ENCODE measurements at places on chromosomes 4 and X.

GRCh38 chr4:11408233-11408967, 20.3 kb downstream of the HS3ST1 start:
- H3K27me3 ChIP-seq, result no peaks in the 10 kb centered on the region
- H3K27ac ChIP-seq, result no peak overlapping the region
- no peaks in the 10 kb centered on the region for H3K4me1 ChIP-seq
- no peak overlapping the region for H3K4me3 ChIP-seq

DNA sequence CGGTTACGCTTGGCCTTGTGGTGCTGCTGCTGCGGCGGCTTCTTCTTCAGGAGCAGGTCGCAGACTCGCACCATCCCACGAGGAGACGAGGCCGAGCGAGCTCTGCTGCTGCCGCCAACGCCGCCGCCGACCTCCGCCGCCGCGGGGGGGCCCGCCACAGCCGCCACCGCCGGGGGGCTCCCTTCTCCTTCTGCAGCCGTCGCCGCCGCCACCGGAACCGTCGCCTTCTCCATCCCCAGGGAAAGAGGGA, 237 bp downstream of the ANKRD17 start:
- H3K27ac ChIP-seq, result peak overlapping the region; percentile 96
- peaks cover 3% of the 10 kb centered on the region for H3K36me3 ChIP-seq
- H3K4me1 ChIP-seq, result peaks cover 9% of the 10 kb centered on the region

GRCh38 chr4:27616166-27616565, 755.5 kb downstream of the STIM2 start:
- H3K4me3 ChIP-seq, result no peak overlapping the region
- no peak for DNase-seq
- H3K36me3 ChIP-seq, result no peaks in the 10 kb centered on the region
- no peaks in the 10 kb centered on the region for H3K4me1 ChIP-seq
- no peaks in the 10 kb centered on the region for H3K27me3 ChIP-seq

GRCh38 chr4:120130786-120131185, 64.1 kb upstream of the MAD2L1 start:
- DNase-seq, result no peak
- H3K4me3 ChIP-seq, result no peak overlapping the region
- H3K27ac ChIP-seq, result no peak overlapping the region
- no peaks in the 10 kb centered on the region for H3K27me3 ChIP-seq
- no peaks in the 10 kb centered on the region for H3K4me1 ChIP-seq

- peaks cover 7% of the 10 kb centered on the region for H3K36me3 ChIP-seq
- H3K4me1 ChIP-seq, result no peaks in the 10 kb centered on the region
- DNase-seq, result peak; percentile 42
- peak overlapping the region; percentile 86 for H3K27ac ChIP-seq
These were observed 762 bp downstream of the PIGA start for GRCh38 chrX:15334561-15334960.

DNA sequence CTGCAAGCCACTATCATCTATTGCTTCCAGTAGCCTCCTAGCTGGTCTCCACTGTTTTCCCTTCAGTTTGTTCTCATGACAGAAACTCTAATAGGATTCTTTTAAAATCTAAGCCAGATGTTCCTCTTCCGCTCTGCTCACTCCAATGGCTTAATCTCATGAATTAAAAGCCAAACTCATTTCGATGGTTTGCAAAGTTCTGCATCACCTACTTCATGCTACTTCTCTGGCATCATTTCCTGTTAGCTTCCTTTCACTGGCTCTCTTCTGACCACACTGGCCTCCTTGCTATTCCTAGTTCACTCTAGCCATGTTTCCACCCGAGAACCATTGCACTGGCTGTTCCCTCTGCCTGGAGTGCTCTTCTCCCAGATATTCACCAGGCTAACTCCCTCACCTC, 102.0 kb upstream of the LSM6 start:
- H3K27me3 ChIP-seq, result peaks cover 12% of the 10 kb centered on the region
- H3K36me3 ChIP-seq, result no peaks in the 10 kb centered on the region
- H3K4me3 ChIP-seq, result no peak overlapping the region
- no peak overlapping the region for H3K27ac ChIP-seq
- H3K4me1 ChIP-seq, result no peaks in the 10 kb centered on the region
- no peak for DNase-seq

- H3K36me3 ChIP-seq, result peaks cover 12% of the 10 kb centered on the region
- no peak overlapping the region for H3K27ac ChIP-seq
- no peak overlapping the region for H3K4me3 ChIP-seq
- no peaks in the 10 kb centered on the region for H3K27me3 ChIP-seq
These were observed 120.1 kb downstream of the MANBA start for GRCh38 chr4:102640669-102641068.

DNA sequence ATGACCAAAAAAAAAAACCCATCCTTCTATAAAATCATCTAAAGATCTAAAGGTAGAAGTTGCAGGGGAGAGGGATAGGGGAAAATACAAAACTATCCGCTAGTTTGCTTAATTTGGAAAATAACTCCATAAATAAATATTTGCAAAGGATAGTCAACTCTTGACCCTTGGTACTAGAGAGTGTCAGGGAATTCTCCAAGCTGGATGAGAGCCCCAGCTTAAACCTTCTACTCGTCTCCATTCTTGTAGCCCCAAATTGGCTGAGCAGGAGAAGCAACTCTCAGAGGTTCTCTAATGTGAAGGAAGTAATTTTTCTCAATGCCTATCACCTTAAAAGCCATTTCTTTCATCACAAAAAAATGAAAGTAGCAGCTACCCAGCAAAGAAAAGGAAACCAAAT, 35.2 kb downstream of the ACSL4 start:
- no peaks in the 10 kb centered on the region for H3K4me1 ChIP-seq
- H3K4me3 ChIP-seq, result no peak overlapping the region
- DNase-seq, result no peak
- H3K27me3 ChIP-seq, result no peaks in the 10 kb centered on the region
- H3K27ac ChIP-seq, result no peak overlapping the region
- no peaks in the 10 kb centered on the region for H3K36me3 ChIP-seq

DNA sequence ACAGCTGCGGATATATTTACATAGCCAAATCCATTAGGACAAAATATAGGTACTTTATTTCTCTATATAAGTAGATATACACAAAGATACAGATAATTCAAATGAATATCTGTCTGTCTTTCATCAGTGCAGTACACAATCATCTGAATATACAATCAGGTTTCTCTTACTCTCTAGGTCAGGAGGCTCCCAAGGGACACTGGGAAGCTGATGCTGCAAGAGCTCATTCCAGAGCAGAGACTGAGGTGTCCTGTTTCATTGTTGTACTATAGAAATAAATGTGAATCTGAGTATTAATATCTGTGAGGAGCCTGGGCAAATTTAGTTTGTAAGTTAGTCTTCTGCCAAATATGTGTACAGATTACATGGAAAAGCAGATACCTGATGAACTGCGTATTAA, 4.2 kb downstream of the TLL1 start:
- peaks cover 31% of the 10 kb centered on the region for H3K27me3 ChIP-seq
- H3K4me3 ChIP-seq, result no peak overlapping the region
- no peaks in the 10 kb centered on the region for H3K36me3 ChIP-seq

DNA sequence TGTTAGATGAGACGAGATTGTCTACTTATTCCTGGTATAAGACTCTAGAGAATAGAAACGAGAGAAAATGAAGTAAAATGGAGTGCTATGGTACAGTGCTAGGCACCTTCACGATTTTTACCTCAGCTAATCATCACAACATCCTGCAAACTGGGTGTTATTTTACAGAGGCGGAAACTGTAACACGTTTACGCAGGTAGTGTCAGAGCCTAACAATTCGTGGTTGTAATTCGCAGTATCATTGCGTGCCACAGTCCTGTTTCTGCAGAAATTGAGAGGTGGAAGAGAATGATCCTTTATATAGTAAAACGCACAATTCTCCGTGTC, 383 bp upstream of the TBC1D19 start:
- no peaks in the 10 kb centered on the region for H3K4me1 ChIP-seq
- no peaks in the 10 kb centered on the region for H3K27me3 ChIP-seq
- H3K36me3 ChIP-seq, result no peaks in the 10 kb centered on the region
- H3K4me3 ChIP-seq, result peak overlapping the region; percentile 76
- DNase-seq, result no peak

DNA sequence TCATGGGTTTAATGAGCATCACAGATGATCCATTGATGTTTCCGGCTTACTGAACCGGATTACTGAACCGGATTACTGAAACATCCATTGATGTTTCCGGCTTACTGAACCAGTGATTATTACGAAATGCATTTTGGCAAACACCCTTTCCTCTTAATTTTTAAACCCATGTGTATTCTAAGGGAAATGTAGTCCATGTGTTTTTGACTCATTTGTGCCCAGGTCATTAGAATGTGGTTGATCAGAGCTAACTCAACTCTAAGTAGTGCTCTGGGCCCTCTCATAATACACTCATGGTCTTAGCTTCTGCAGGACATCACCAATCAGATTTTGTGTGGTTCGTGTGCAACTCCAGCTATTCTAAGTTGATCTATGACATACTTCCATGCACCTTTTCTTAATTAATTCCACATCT, 141.6 kb downstream of the SPATA18 start:
- no peaks in the 10 kb centered on the region for H3K36me3 ChIP-seq
- H3K27ac ChIP-seq, result no peak overlapping the region
- no peak overlapping the region for H3K4me3 ChIP-seq
- H3K27me3 ChIP-seq, result no peaks in the 10 kb centered on the region
- H3K4me1 ChIP-seq, result no peaks in the 10 kb centered on the region

GRCh38 chr4:68869274-68869773, 53.5 kb downstream of the UGT2B10 start:
- no peaks in the 10 kb centered on the region for H3K27me3 ChIP-seq
- DNase-seq, result no peak
- H3K4me3 ChIP-seq, result no peak overlapping the region
- peaks cover 23% of the 10 kb centered on the region for H3K4me1 ChIP-seq

DNA sequence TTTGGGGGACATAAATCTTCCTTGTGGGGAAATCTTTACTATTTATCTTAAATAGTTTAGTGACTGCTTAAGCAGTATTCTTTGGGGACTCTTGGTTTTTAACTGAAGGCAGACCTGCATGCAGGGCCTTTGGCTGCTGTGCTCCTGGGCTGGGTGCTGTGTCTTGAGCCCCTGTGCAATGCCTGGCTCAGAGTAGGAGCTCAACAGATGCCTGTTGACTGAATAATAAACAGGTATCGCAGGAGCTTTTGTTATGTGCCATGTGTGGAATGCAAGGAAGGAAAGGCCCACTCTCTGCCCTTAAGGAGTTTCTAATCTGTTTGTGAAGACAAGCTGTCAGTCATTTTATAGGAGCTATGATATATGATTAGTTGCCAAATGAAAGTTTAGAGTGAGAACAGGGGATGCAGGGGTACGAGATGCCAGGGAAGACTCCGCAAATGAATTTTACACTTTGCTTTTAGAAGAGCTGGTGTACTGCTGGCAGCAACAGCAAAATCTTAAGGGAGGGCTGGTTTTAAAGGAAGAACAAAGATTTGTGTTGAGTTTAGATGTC, 6.7 kb downstream of the GAB1 start:
- peaks cover 11% of the 10 kb centered on the region for H3K4me1 ChIP-seq
- H3K36me3 ChIP-seq, result no peaks in the 10 kb centered on the region
- no peak overlapping the region for H3K4me3 ChIP-seq

DNA sequence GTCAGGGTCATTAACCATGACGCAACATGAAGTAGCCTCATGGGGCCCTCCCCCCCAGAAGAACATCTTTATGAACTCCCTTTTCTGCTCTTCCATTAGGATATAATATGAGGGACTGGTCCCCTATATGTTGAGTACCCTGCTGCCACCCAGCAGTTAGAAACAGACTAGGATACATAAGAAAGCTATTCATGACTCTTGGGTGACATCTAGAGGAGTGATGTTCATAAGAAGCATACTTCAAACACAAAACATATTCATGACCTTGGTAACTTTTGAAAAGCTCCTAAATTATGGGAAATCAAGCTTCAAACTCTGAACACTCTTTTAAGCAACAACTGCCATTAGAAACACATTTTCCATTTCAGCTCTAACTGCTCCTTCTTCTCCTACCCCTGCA, 155.2 kb upstream of the SPIN4 start:
- no peaks in the 10 kb centered on the region for H3K27me3 ChIP-seq
- peak; percentile 3 for DNase-seq
- no peaks in the 10 kb centered on the region for H3K36me3 ChIP-seq
- H3K4me1 ChIP-seq, result no peaks in the 10 kb centered on the region

- peak; percentile 46 for DNase-seq
- no peak overlapping the region for H3K4me3 ChIP-seq
- no peaks in the 10 kb centered on the region for H3K27me3 ChIP-seq
- no peak overlapping the region for H3K27ac ChIP-seq
- H3K36me3 ChIP-seq, result no peaks in the 10 kb centered on the region
These were observed 33.2 kb downstream of the PPARGC1A start for GRCh38 chr4:23856630-23857029.

- no peaks in the 10 kb centered on the region for H3K4me1 ChIP-seq
- no peak overlapping the region for H3K4me3 ChIP-seq
- H3K27ac ChIP-seq, result no peak overlapping the region
- H3K36me3 ChIP-seq, result no peaks in the 10 kb centered on the region
These were observed 407.9 kb upstream of the TENM3 start for GRCh38 chr4:181835348-181835747.

GRCh38 chrX:7580127-7580526, 262.8 kb upstream of the VCX start:
- DNase-seq, result no peak
- H3K4me1 ChIP-seq, result no peaks in the 10 kb centered on the region
- no peak overlapping the region for H3K27ac ChIP-seq
- H3K36me3 ChIP-seq, result no peaks in the 10 kb centered on the region

GRCh38 chrX:85107407-85107806, 103.7 kb downstream of the APOOL start:
- peaks cover 4% of the 10 kb centered on the region for H3K4me1 ChIP-seq
- no peak overlapping the region for H3K27ac ChIP-seq
- no peaks in the 10 kb centered on the region for H3K36me3 ChIP-seq
- no peak for DNase-seq
- no peak overlapping the region for H3K4me3 ChIP-seq

DNA sequence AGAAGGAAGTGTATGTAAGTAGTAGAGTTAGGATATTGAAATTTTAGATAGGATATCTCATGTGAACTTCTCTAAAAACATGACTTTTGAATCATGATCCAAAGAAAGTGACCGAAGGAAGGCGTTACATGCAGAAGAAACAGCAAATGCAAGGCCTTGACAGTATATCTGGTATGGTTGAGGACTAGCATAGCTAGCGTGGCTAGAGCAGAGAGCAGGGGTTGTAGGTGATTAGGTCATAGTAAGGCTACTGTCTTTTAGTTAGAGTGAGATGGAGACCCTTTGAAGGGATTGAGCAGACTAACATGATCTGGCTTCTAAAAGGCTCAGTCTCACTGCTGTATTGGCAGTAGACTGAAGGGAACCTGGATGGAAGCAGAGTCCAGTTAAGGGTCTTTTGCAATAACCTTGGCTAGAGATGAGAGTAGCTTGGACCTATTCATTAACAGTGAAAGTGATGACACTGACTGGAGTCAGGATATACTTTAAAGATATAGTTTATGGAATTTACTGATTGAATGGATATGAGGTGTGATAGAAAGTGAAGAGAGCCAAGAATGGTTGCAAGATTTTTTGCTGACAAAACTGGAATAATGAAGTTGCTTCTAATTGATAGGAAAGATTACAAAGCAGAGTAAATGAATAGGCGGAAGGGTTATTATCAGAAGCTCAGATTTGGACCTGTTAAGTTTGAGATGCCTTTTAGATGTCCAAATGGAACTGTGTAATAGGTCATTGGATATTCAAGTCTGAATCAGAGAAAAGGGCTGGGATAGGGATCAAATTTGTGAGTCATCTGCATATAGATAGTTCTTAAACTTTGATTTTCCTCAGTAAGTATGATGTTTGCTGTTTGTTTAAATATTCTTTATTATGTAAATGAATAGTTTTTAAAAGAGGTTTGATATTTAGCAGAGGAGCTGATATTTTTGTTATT, 59.8 kb downstream of the MRPL1 start:
- no peak for DNase-seq
- no peak overlapping the region for H3K27ac ChIP-seq
- H3K4me3 ChIP-seq, result no peak overlapping the region
- no peaks in the 10 kb centered on the region for H3K27me3 ChIP-seq

GRCh38 chrX:9582956-9583355, 118.1 kb downstream of the TBL1X start:
- H3K4me3 ChIP-seq, result no peak overlapping the region
- no peak overlapping the region for H3K27ac ChIP-seq
- DNase-seq, result no peak
- H3K27me3 ChIP-seq, result no peaks in the 10 kb centered on the region
- peaks cover 10% of the 10 kb centered on the region for H3K4me1 ChIP-seq
- H3K36me3 ChIP-seq, result no peaks in the 10 kb centered on the region

Data from large intestine (tissue), 12 donors.